H4 (cell line): ENCODE measurements at places on chromosomes 2 and 18. TPM values are rescaled to one million over a fixed set of nuclear protein-coding genes. Genes with fewer than 3 reads are reported as not detected.

The MSTN gene
- not detected in 2 replicates for total RNA-seq

The NT5C1B gene
- total RNA-seq, result not detected in 2 replicates

The SKA1 gene
- total RNA-seq, result 30.4 and 45.5 TPM in 2 replicates

The SERPINB11 gene
- total RNA-seq, result not detected in 2 replicates

The ZNF396 gene
- 1.3 and 3.1 TPM in 2 replicates for total RNA-seq

GRCh38 chr2:19805266-19805665 lies 96.5 kb downstream of the TTC32 start:
- DNase-seq, result no peak

DNA sequence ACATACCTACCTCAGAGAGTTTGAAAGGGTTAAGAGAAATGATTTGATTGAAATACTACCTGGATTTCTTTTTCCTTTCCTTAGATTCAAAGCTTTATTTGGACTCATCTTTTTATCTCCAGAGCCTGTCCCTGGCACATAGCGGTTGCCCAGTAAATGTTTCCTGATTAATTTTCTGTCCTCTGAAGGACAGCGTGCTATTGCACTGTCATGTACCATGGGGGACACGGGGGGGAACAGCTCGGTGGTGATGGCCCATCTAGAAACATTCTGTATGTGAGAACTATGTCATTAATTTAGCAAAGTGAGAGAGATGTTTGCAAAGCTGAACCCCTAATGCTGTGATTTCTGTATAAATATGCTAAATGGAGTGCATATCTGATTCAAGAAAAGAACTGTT lies 26.4 kb upstream of the CABYR start:
- DNase-seq, result no peak

- DNase-seq, result no peak
These were observed 59.8 kb downstream of the MARCHF4 start for GRCh38 chr2:216312441-216312840.

DNA sequence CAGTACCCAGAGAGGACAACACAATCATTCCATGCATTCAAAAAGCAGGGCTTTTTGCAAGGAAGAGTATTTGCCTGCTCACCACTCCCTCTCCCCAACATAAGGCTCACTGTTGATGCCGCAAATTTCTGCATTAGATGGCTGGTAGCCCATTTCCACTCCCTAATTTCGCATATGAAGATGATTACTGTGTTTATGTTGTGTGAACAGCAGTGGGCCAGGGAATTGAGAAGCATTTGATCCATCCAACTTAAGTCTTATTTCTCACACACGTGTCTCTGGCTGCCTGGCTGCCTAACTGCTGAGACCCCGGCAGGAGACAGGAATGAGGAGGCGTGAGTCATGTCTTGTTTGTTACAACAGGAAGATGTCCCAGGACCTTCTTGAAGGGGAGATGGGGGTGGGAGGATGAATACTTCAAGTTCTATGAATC lies 294.1 kb downstream of the ALK start:
- DNase-seq, result no peak

GRCh38 chr2:102262216-102263129 lies 48.9 kb upstream of the IL1RL1 start:
- no peak for DNase-seq

- DNase-seq, result no peak
These were observed 124.0 kb downstream of the MAIP1 start for GRCh38 chr2:200079356-200079755.
